ENCODE measurements at places on chromosomes 13 and 19.
A peak's percentile ranks its signal among the peaks of the same experiment; 100 is the strongest.

DNA sequence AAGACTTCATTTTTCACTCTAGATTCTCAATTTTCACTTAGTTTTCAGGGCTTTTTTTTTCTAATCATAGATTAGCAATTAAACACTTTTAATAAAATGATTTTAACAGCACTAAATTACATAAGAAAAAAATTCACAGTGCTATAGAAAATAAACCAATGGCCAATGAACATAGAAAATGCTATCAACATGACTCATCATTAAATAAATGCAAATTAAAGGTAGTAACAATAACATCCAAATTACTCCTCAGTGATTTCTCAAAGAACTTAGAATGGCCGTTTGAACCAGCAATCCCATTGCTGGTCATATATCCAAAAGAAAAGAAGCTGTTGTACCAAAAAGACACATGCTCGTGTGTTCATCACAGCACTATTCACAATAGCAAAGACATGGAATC lies 1058.9 kb downstream of the UQCRFS1 start:
- DNase-seq = no peak
- H3K36me3 ChIP-seq = no peaks in the 10 kb centered on the region
- no peaks in the 10 kb centered on the region for H3K4me1 ChIP-seq
- no peak overlapping the region for H3K27ac ChIP-seq

DNA sequence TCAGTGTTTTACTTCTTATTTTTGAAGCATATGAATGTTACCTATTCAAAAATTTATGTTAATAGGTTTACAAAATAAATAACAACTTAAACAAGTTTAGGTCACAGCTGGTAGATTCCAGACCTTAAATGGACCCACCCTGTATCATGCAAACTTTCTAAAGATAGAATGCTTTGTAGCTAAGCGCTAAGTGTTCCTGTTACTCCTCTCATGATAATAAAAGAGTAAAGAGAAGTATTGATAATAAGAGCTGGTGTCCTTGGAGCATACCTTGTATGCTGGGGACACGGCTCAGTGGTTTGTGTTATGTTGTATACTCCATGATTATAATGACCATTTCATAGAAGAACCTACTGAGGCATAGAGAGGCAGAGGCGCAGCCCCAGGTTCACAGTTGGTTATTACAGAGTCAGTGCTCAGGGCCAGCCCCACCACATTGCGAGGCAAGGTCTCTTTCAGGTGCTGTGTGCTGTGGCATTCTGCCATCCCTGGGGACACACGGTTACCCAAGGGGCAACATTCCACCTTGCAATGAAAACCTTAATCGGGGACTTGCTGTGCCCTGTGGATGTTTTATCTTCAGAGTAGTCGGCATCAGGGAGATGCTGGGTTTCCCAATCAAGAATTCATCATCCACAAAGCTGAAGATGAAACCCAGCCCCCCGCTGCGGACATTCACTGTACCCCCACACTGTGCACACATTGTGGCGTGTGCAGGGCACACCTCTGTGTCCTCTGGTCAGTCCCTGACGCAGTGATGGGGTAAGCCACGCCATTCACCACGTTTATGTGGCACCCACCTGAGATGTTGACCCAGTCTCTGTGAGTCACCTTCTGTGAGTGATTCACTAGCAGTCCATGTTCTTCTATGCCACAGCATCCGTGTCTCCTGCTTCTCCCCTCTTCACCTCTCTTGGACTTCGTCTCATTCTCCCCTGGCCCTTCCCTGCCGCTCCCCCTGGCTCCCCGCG lies 186.7 kb downstream of the COL4A1 start:
- no peak overlapping the region for H3K4me3 ChIP-seq
- H3K4me1 ChIP-seq = peaks cover 11% of the 10 kb centered on the region
- peak; percentile 89 for DNase-seq
- no peak overlapping the region for H3K27ac ChIP-seq
- H3K36me3 ChIP-seq = no peaks in the 10 kb centered on the region
- no peaks in the 10 kb centered on the region for H3K27me3 ChIP-seq

DNA sequence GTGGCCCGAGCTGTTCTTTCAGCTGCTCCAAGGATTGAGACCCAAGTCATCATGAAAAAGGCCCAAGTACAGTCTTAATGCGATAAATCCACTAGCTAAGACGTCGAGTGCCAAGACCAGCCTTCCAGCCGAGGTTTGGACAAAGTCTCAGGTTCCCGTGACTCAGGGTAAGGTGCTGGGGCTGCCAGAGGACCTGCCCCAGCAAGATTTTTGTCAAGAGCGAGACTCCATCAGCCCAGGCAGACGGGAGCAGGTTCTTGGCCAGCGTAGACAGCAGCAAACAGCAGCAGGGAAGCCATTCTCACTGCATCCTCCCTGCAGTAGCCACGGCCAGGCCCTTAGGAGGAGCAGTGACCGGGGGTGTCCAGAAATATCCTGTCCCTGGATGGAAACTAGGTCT lies 3.4 kb downstream of the FEM1A start:
- no peaks in the 10 kb centered on the region for H3K27me3 ChIP-seq
- H3K36me3 ChIP-seq = peaks cover 21% of the 10 kb centered on the region
- H3K4me1 ChIP-seq = peaks cover 34% of the 10 kb centered on the region

DNA sequence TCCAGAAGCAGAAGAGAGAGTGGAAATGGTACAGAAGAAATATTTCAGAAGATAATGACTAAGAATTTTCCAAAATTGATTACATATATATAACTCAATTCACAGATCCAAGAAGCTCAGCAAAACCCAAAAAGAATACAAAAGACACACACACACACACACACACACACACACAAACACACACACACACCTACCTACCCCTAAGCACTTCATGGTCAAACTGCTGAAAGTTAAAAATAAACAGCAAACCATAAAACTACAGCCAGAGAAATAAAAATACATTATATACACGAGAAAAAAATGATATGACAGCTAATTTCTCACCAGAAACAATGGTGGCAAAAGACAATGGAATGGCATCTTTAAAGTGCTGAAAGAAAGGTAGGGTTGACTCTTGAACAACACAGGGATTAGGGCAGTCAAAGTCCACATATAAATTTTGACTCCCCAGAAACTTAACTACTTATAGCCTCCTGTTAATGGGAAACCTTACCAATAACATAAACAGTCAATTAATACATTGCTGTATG lies 49.2 kb downstream of the DIAPH3 start:
- DNase-seq = no peak
- no peak overlapping the region for H3K27ac ChIP-seq
- no peaks in the 10 kb centered on the region for H3K36me3 ChIP-seq
- H3K4me1 ChIP-seq = no peaks in the 10 kb centered on the region
- H3K4me3 ChIP-seq = no peak overlapping the region

GRCh38 chr19:54916822-54917221 lies 10.9 kb downstream of the NCR1 start:
- H3K4me3 ChIP-seq = no peak overlapping the region
- no peaks in the 10 kb centered on the region for H3K4me1 ChIP-seq
- no peaks in the 10 kb centered on the region for H3K36me3 ChIP-seq
- H3K27ac ChIP-seq = no peak overlapping the region
- DNase-seq = no peak

- H3K4me3 ChIP-seq = peak overlapping the region; percentile 37
- H3K4me1 ChIP-seq = peaks cover 20% of the 10 kb centered on the region
- DNase-seq = no peak
- no peaks in the 10 kb centered on the region for H3K36me3 ChIP-seq
Observed at GRCh38 chr19:57317503-57317902, 2.8 kb upstream of the ZNF543 start.

- H3K4me1 ChIP-seq = peaks cover 7% of the 10 kb centered on the region
- no peak overlapping the region for H3K27ac ChIP-seq
- H3K36me3 ChIP-seq = no peaks in the 10 kb centered on the region
- no peak for DNase-seq
- H3K27me3 ChIP-seq = no peaks in the 10 kb centered on the region
Observed at GRCh38 chr13:100387416-100387815, 201.2 kb downstream of the GGACT start.

DNA sequence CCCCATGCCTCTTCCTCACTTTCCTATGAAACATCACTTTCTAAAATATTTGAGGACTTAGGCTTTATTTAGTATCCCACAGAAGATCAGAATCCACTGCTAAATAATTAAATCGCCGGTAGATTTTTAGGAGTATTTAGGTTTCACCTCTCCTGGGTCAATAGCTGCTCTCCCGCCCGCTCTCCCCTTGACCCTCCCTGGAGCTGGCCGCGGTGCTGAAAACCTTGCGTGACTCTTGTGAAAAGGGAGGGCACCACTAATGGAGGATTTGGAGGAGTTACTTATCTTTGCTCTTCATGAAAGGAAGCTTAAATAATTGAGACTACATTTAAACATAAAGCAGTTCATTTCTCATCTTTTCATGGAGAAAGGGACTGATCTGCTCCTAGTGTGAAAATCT lies 14.1 kb downstream of the POU4F1 start:
- no peaks in the 10 kb centered on the region for H3K36me3 ChIP-seq
- no peak overlapping the region for H3K4me3 ChIP-seq
- H3K27me3 ChIP-seq = peaks cover 43% of the 10 kb centered on the region
- no peak overlapping the region for H3K27ac ChIP-seq

- peaks cover 57% of the 10 kb centered on the region for H3K4me1 ChIP-seq
- H3K27me3 ChIP-seq = no peaks in the 10 kb centered on the region
- no peak for DNase-seq
- H3K27ac ChIP-seq = no peak overlapping the region
Observed at GRCh38 chr19:48807590-48808308, 3.1 kb downstream of the BCAT2 start.

- H3K27ac ChIP-seq = no peak overlapping the region
- no peaks in the 10 kb centered on the region for H3K27me3 ChIP-seq
- peaks cover 59% of the 10 kb centered on the region for H3K4me1 ChIP-seq
- H3K36me3 ChIP-seq = peaks cover 16% of the 10 kb centered on the region
- H3K4me3 ChIP-seq = no peak overlapping the region
- DNase-seq = no peak
Observed at GRCh38 chr13:40559915-40560314, 106.5 kb downstream of the FOXO1 start.

DNA sequence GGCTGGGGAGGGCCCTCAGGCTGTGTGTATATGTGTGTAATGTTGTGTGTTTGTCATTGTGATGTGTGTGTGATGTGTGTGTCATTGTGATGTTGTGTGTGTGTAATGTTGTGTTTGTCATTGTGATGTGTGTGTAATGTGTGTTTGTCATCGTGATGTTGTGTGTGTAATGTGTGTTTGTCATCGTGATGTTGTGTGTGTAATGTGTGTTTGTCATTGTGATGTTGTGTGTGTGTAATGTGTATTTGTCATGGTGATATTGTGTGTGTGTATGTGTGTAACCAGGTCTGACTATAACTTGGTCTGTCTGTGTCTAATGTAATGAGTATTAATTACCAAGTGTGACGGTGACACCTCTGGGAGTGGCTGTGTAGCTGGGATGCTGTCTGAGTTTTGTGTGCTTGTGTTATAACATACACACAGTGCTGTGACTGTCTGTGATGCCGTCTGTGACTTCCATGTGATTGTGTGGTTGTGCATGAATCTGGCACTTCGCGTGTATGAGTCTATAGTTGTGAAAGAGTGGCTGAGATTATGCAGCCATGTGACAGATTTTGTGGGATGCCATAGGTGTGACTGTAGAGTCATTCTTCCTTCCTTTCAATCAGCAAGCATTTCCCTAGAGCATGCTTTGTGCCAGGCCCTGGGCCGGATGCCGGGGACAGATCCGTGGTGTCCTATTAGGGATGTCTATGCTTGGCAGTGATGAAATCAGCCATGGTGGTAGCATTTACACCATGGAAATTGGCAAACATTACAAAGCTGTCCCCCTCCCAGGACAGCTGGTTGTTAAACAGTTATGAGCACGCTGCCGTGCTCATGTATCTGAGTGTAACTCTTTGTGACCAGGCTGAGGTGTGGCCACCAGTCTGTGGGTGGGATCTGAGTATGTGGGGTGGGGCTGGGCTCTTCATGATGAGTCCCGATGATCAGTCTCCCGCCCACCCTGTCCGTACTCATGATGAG lies 6.4 kb downstream of the TNFSF14 start:
- no peak overlapping the region for H3K27ac ChIP-seq
- H3K4me3 ChIP-seq = no peak overlapping the region
- H3K36me3 ChIP-seq = no peaks in the 10 kb centered on the region
- peaks cover 8% of the 10 kb centered on the region for H3K27me3 ChIP-seq
- no peaks in the 10 kb centered on the region for H3K4me1 ChIP-seq

DNA sequence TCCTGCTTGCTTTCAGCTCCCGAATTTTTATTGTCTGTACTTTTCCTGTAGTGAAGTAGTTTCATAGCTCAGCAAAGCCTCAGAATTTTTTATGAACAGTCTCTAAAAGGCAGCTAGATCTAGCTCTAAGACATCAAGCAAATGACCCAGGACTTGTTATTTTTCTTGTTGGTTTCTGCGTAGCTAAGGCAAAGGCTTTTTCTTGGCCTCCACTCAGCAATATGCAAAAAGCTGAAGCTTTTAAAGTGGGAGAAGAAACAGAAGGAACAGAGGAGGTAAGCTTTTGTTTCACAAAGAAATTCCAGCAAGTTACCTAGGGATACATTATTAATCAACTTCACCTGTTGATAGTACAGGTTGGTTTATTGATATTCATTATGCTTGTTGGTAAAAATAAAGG lies 235.9 kb downstream of the PCDH20 start:
- H3K4me1 ChIP-seq = peaks cover 17% of the 10 kb centered on the region
- H3K4me3 ChIP-seq = no peak overlapping the region
- no peak for DNase-seq
- H3K27ac ChIP-seq = peak overlapping the region; percentile 72

- H3K27ac ChIP-seq = peak overlapping the region; percentile 98
- H3K27me3 ChIP-seq = no peaks in the 10 kb centered on the region
- peaks cover 17% of the 10 kb centered on the region for H3K36me3 ChIP-seq
- no peak overlapping the region for H3K4me3 ChIP-seq
- peaks cover 28% of the 10 kb centered on the region for H3K4me1 ChIP-seq
Observed at GRCh38 chr19:40445780-40446262, 1.7 kb upstream of the SERTAD3 start.

- H3K4me1 ChIP-seq = no peaks in the 10 kb centered on the region
- H3K36me3 ChIP-seq = no peaks in the 10 kb centered on the region
- H3K27ac ChIP-seq = no peak overlapping the region
- H3K27me3 ChIP-seq = no peaks in the 10 kb centered on the region
- no peak overlapping the region for H3K4me3 ChIP-seq
- DNase-seq = no peak
Observed at GRCh38 chr13:19184176-19184575, 2.6 kb upstream of the TUBA3C start.

- no peaks in the 10 kb centered on the region for H3K4me1 ChIP-seq
- no peaks in the 10 kb centered on the region for H3K27me3 ChIP-seq
- no peak for DNase-seq
- H3K36me3 ChIP-seq = no peaks in the 10 kb centered on the region
- no peak overlapping the region for H3K27ac ChIP-seq
- H3K4me3 ChIP-seq = no peak overlapping the region
Observed at GRCh38 chr13:31072041-31072440, 89.7 kb downstream of the HSPH1 start.

- no peak overlapping the region for H3K4me3 ChIP-seq
- H3K4me1 ChIP-seq = no peaks in the 10 kb centered on the region
- no peaks in the 10 kb centered on the region for H3K27me3 ChIP-seq
- DNase-seq = no peak
Observed at GRCh38 chr13:70051531-70051930, 56.1 kb upstream of the ATXN8OS start.

Measured in esophagus muscularis mucosa (tissue), 4 donors.